ENCODE measurements at places on chromosomes 2 and 18. TPM values are rescaled to one million over a fixed set of nuclear protein-coding genes. Genes with fewer than 3 reads are reported as not detected.

DNA sequence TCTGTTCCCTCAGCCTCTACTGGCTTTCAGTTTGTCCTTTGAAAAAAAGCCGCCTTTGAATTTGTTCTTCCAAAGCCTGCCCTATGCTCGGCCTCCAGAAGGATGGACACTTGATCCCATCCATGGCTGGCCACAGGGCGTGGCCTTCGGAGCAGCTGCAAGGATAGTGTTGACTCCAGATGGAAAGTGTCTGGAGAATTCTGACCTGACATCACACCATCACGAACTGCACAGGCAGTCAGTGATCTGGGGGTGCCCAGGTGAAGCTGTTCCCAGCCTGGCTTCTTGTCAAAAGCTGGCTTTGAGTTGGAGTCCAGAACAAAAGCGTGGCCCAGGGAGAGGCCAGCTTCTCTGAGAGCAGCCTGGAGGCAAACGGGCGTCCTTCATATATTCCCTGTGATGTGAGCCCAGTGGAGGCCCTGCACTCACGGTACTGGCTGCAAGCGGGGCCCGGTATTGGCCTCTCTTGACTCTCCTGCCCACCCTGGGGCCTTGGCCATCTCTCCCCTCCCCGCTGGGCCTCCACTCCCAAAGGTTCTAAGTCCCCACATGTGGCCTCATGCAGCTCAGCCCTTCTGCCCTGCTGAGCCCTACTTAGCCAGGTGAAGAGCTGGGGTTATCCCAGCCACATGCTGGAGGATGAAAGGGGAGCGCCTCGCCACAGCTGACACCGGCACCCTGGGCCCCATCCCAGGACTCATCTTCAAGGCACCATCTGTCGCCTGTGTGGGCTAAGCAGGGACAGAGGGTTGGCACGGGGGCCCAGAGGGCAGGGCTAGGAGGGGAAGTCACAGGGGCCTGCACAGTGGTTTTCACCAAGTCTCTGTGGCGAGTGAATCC, 20.4 kb upstream of the ATOH8 start:
- no peak for DNase-seq

Gene KIF5C
- total RNA-seq = 24.5 TPM

GRCh38 chr2:122077114-122077513, 321.7 kb downstream of the TSN start:
- no peak for DNase-seq

Gene CCDC68
- not detected for total RNA-seq

GRCh38 chr2:196980473-196980872, 54.0 kb upstream of the PGAP1 start:
- no peak for DNase-seq

DNA sequence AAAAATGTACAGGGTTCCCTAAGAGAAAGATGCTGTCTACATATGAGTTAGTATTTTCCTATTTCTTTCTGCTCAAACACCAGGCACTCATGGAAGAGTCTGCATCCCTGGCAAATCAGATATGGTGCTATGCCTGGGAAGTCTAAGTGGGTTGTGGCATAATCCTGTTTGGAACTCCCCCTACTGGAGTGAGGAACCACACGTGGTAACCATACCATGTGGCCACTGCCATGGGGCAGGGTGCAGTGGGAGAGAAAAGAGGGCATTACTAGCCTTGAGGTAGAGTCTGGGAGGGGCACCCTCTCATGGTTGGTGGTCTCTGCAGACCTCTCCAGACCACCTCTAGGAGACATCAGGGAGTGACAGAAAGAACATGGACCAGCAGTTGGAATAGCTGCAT, 257.9 kb upstream of the ATP5MC3 start:
- DNase-seq = no peak

DNA sequence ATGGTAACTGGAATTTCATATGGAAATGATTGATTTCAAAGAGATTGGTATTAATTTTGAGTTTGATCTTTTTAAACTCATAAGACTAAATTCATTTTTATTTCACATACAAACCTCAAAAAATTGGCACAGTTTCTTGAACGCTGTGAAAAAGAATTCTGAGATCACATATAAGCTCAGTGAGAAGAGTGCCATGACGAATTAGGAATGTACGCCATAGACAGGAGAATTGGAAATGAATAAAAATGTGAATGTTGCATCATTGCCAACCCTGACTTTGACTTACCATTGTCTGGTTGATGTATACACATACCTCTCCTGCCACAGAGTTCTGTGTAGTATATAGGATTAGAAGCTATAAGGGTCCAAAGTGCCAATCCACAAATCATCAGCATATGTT, 290.4 kb upstream of the ZC3H15 start:
- no peak for DNase-seq

Gene PLGLB1
- total RNA-seq = 0.37 TPM

DNA sequence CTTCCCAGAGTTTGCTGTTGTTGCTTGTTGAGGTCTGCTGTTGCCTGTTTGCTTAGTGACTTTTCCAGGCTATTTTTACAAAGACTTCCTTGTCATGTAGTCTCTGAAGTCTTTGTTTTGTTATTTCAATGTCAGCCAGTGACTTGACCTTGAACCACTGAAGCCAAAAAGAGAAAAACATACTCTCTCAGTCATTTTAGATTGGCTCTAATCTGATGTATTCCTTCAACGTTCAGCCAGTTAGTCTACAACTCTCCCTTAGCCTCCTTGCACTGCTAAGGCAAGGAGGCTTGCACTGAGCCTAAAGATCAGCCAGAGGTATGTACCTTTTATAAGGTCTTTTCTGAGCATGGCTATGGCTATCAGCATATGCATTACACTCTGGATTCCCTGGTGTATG, 27.9 kb downstream of the KIAA1328 start:
- no peak for DNase-seq

GRCh38 chr2:56784046-56784445, 600.3 kb downstream of the CCDC85A start:
- no peak for DNase-seq

Gene C18orf32
- 24.1 TPM for total RNA-seq
